ENCODE measurements at places on chromosomes 2 and 18.

- no peak for DNase-seq
These were observed 99.6 kb upstream of the LHCGR start for GRCh38 chr2:48855142-48855541.

DNA sequence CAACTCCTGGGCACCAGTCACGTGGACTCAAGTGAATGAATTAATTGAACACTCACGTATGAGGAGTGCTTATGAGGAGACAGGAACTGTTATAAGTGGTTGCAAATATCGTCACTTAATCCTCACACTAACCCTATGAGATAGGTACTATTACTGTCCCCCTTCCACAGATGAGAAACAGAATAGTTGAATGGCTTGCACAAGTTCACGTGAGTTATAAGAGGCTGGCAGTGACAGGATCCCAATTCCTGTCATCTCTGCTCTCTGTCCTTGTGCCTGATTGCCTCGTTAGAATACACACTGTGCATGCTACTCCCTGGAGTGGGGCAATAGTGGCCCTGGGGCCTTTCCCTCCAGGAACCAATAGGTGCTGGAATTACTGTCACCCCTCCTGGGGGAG lies 253.5 kb downstream of the DYSF start:
- no peak for DNase-seq

GRCh38 chr18:68498185-68498584 lies 216.7 kb downstream of the TMX3 start:
- DNase-seq, result no peak

GRCh38 chr18:58866066-58866772 lies 1.5 kb downstream of the ZNF532 start:
- DNase-seq, result no peak

GRCh38 chr2:104321116-104321795 lies 532.7 kb upstream of the POU3F3 start:
- no peak for DNase-seq

DNA sequence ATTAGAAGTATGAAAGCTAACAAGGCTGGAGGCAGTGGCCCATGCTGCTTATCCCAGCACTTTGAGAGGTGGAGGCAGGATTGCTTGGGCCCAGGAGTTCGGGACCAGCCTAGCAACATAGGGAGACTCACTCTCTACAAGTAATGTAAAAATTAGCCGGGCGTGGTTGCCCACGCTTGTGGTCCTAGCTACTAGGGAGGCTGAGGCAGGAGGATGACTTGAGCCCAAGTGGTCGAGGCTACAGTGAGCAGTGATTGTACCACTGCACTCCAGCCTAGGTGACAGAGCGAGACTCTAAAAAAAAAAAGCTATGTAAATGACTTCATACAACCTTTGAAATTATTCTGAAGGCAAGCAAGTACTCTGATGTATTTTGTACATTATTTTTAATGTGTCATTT lies 1.5 kb downstream of the RMDN2 start:
- DNase-seq, result no peak

DNA sequence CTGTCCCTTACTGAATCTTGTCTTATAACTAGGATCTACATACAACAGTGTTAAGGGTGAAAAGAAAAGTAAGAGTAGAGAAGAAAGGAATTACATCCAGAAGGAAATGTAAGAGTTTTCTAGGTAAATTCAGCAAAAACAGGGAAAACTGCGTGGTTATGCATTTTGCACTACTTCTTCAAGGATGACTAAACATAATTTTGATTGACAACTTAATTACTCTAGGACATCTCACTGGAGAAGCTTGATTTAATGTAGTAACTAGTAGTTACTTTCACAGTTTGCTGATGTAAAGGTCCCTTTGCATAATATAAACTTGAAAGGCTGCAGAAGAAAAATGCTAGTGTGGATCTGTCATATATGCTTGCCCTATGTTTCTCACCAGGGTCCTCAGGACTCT lies 213.4 kb upstream of the CYP26B1 start:
- DNase-seq, result no peak

- DNase-seq, result no peak
These were observed 107.3 kb upstream of the FZD5 start for GRCh38 chr2:207876842-207877535.

GRCh38 chr2:238202326-238203093 lies 985 bp downstream of the ILKAP start:
- peak; percentile 1 for DNase-seq

DNA sequence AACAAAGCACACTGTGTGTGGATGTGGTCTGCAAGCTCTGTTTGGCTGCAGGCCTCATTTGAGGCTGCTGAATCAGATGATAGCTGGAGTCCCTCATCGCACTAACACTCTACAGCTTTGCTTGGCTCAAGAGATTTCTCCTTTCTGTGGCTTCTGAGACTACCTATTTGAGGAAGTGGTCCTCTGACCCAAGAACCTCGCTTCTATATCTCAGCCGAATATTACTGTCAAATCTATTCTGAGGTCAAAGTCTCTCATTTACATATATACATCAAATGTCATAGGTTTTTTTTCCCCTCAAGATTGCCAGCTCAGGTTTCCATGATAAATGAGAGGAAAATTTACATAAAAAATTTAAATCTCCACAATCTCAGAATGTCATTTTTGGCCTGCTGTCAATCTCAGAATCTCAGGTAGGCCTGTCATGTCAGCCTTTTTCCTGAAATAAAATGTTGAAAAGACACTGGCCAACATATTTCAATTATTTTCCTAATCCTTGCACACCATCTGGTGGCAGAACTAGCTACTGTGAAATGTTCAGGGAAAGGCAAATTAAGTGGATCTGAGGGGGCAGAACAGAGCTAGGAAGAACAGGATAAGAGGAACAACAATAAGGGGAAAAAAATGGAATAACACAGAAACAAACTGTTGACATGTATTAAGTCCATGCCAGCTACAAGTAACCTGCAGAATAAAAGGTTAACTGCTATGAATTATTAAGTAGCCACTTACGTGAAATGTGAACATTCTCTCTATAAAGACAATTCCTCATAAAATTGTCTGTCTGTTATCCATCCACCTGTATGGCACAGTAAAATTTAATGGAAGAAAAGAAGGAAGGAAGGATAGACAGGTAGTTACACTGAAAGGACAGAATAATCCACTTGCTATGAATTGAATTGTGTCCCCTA lies 39.3 kb downstream of the AP1S3 start:
- peak; percentile 4 for DNase-seq

GRCh38 chr2:30798536-30798991 lies 8.7 kb downstream of the CAPN13 start:
- DNase-seq, result no peak

DNA sequence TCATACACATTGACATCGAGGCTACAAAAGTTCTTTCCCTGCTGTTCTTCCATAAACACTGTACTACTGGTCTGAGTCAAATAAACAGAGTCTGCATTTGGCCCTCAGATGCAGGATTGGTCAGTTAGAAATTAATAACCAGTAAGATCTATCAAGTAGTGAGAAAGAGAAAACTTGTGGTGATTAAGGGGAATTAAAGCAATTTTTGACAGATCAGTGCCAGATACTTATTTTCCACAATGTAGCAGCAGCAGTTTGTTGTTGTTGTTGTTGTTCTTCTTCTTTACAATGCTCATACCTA lies 85.0 kb downstream of the IKZF2 start:
- DNase-seq, result no peak

DNA sequence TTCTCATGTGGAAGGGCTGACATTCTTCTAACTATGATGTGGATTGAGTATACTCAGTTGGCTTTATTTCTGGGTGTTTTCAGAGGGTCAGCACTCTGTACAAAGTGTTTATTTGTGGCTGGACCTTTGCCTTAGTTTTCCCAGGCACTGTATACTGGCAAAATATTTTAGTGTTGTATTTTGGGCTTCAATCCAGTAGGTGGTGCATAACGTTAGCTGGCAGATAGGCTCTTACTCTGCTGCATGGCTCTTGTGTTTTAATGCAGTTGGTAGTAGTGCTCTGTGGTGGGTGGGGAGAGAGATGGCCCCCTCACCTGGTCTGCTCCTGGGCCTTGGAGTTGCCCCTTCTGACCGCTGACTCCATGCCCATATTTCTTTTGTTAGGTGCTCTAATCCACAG lies 75.6 kb upstream of the REG3A start:
- DNase-seq, result no peak

- DNase-seq, result no peak
These were observed 7.1 kb upstream of the AGXT start for GRCh38 chr2:240861547-240861946.

DNA sequence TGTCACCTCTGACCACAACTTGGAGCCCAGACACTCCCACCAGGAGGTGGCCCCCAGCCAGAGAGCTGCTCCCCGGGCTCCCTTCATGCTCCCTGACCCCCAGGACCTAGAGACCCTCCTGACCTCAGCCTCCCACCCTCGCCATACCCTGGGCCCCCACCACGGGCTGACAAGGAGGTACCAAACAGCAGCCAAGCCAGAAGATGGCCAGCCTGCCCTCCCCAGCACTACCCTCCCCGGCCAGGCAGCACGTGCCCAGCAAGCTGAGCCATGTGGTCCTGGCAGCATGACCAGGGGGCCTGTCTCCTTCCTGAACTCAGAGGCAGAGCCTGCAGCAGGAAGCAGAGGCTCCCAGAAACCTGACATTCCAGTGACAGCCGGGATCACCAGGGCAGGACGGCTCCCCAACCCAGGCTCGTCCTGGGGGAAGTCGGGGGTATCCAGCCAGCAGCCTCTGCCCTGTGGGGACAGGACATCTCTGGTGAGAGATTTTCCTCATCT lies 69.4 kb upstream of the GPC1 start:
- DNase-seq, result no peak

DNA sequence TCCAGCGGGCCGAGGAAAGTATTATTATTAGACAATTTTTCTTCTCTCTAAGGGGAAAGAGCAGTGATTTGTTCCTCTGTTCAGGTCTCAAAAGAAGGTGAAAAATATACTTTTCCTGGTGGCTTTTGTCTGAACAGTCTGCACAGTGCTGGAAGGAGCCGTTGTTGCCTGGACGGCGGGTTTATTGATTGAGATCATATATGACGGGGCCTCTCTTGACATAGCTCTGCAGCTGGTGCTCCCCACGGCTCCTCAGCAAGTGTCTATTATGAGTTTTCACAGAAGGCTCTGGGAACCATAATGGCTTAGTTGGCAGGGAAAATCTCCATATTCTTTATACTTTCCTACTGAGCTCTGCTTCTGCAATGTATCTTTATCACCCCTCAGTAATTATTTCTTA lies 42.9 kb downstream of the FSHR start:
- DNase-seq, result no peak

DNA sequence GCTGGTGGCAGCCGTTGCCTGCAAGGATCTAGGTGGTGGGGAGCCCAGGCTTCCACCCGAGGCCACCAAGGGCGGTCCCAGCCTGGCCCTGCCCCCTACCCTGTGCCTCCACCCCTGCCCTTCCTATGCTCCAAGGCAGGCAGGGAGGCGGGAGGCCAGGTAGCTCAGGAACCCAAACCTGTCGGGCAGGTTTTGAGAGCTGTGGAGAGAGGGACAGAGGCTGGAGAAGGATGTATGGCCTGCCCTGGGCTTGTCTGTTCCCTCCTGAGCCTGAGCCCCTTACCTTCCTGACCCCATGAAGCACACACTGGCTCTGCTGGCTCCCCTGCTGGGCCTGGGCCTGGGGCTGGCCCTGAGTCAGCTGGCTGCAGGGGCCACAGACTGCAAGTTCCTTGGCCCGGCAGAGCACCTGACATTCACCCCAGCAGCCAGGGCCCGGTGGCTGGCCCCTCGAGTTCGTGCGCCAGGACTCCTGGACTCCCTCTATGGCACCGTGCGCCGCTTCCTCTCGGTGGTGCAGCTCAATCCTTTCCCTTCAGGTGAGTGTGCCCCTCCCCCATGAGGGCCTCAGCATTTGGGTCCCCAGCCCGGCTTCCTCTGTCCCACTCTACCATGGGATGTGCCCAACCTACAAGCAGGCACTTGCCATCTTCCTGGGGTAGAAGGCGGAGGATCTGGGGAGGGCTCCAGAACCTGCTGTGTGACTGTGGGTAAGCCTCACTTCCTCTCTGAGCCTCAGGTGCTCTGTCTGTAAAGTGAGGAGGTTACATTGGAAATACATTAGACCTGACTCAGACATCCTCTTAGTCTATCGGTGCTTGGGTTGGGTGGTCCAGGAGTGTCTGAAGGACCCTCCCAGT lies at the start of gene PROM2:
Gene PROM2 (plus strand): TSS at position 159 of the 860 bp plus-strand sequence. CDS start 137 bp downstream, at position 296.
- DNase-seq, result no peak

GRCh38 chr2:190407662-190408537 lies at the start of gene MFSD6:
Gene MFSD6, plus strand, starts transcription at chr2:190408355. Its CDS starts 27,675 bp downstream, at chr2:190436030.
- DNase-seq, result peak; percentile 69

DNA sequence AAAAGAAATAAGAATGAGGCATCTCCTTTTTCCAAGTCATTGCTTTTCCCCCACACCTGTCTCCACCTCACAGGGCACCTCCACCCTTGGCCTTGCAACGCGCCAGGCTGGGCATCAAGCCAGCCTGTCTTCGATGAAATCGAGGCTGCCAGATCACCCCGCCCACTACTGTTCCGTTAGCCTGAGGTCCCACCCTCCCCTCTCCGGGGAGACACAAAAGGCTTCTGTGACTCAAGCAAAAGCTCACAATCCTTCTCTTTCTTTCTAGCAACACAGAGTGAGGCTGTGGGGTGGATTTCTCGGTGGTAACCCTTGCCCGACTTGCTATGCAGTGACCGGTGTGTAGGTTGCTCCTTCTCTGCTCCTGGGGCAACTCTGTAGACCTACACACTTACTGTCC lies 9.9 kb downstream of the TNP1 start:
- no peak for DNase-seq

- DNase-seq, result no peak
These were observed 133.1 kb downstream of the NEDD4L start for GRCh38 chr18:58177004-58177717.

DNA sequence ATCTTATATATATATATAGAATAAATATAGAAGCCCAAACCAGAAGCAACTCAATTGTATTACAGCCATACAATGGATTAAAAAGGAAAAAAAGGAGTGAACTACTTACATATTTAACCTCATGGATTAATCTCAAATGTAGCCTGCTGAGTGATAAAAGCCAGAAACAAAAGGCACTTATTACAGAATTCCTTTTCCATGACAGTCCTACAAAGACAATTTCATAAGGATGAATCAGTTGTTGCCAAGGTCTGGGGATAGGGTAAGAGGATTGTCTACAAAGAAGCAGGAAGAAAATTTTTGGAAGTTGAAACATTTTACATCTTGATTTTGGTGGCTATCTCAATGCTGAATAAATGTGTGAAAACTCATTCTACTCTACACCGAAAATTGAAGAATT lies 103.9 kb upstream of the DCC start:
- no peak for DNase-seq

DNA sequence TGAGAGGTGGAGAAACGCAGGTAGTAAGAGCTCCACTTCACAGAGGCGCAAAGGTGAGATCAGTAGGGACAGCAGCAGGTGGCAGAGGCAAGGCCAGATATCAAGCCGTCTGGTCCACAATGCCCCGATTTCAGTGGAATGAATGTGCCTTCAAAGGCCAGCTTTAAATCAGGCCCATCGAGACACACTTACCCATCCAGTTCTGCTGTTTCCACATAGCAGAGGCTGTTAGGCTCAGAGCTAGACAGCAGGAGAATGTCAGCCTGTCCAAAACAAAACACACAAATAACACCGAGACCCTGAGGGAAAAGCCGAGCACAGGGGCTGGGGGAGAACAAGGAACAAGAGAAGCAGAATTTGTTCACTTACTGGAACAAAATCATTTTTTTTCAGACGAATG lies 75.8 kb upstream of the NARS1 start:
- DNase-seq, result no peak
